AG20443 (cell line): ENCODE measurements at places on chromosomes 7 and 10.

- DNase-seq, result peak; percentile 57
Observed at GRCh38 chr7:26686448-26686981, 177.9 kb downstream of the SKAP2 start.

DNA sequence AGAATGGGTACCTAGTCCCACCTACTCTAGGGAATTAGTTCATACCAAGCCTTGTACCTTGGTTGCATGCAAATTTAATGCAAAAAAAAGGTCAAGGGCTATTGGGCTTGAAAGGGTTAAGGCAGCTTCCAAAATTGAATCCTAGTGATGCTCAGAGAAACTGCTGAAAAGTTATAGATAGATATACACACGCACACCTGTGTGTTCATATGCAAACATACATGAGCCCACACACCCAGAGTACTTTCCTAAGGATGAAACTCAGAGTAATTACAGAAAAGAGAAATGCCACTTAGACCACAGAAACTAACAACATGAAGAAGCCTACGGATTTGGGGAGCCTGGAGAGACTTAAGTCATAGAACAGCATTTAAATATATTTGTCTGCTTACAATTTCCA lies 1.5 kb downstream of the SLC25A13 start:
- no peak for DNase-seq

DNA sequence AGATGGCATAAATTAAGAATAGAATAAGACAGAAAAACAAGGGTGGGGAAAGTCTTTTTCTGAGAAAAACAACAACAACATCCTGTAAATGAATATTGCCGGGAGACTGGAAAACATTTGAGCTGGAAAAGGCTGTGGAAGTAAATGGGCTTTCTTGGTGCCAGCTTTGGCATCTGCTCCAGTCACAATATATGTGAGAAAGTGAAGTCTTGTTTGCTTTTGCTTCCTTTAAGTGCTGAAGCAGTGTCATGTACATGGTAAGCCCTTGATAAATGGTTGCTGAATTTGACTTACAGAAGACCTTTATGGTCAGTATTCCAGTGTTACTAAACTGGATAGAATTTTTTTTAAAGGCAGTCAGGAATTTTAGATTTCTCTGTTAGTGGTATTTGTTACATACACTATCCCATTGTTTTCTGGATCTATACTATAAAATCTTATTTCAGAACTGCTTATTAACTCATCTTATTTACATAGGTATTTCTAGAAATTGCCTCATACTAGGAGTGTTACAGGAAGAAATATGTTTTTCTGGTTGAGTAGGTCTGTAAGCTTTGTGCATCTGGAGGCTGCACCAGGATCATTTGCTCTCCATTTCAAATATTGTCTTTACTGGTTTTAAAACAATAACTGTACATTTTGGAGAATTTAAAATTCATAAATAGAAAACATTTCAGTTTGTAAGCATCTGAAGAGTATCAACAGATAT lies 201.7 kb upstream of the FOXP2 start:
- DNase-seq, result no peak

- no peak for DNase-seq
Observed at GRCh38 chr10:127921075-127921752, 14.3 kb downstream of the PTPRE start.

DNA sequence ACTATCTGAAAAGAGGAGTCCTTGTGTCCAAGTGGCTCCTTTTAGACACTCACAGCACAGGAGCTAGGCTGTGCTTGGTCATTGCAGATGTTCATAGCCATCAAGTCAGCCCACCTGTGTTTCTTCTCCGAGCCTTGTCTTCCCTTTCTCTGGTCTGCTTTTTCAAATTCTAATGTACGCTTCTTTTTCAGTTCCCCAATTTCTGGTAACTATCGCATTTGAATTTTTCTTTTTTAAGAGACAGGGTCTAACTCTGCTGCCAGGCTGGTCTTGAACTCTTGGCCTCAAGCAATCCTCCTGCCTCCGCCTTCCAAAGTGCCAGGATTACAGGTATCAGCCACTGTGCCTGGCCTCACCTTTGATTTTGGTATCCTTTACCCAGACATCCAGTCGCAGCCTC lies 18.9 kb downstream of the APBB1IP start:
- DNase-seq, result no peak

DNA sequence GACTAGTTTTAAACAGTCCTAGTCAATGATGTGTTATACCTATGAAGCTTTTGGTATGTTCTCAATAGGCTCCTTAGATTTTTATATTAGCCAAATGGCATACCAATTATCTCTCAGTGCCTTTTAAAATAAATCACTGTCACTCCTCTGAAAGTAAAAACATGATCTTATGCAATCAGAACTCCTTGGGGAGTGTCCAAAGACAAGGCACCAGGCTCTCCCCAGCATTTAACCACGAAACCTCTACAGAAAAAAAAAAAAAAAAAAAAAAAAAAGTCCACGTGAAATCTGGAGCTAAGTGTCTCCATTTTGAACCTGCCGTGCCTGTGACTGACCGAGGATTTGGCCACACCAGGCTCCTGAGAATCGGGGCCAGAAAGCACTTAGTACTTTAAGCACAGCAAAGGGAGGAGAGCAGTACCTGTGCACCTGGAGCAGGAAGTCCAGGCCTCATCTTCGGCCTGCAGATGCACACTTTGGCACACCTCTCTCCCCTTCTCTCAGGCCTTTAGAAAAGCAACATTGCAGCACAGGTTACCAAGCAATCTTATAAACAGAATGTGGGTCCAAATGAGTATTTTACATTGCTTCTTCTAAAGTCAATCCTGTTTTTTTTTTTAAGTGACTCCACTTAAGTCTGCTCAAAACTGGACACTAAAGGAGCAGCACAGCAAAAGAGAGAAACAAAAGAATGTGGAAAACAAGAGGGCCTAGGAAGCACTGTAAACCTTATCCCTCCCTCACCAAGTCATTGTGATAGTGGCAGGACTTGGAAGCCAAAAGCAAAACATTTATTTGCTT lies 1.5 kb downstream of the FAM13C start:
- DNase-seq, result no peak

DNA sequence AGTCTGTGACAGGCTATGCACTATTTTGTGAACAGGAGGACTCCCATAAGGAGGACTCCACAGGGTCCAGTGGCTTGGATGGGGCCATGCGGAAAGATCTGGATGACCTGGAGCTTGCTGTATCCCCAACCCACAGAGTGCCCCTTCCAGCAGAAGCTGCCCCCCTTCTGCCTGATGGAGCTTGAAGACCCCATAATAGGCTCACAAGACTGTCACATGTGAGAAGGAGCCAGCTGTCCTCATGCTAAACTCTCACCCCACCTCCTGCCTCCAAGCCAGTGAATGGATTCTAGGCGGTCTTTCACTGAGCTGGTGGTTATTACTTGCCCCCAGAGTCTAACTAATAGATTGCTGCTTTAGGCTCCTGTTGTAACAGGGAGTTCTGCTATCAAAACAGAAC lies 79.1 kb downstream of the XRCC2 start:
- DNase-seq, result no peak

GRCh38 chr10:95133016-95133752 lies 60.9 kb upstream of the ACSM6 start:
- peak; percentile 61 for DNase-seq

DNA sequence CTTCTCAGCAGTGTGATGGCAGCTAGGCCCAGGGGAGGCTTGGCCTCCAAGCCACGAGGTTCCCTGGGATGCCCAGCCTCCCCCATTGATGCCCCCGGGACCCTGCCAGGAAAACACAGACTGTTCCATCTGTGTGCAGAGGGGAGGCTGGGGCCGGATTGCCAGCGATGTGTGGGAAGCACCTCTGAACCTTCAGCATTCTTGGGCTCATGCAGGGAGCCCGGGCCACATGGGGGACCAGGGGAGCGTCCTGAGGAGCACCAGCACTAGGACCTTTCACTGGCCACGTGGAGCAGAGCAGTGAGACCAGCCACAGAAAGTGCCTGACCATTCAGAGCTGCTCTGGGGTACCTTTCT lies 2.6 kb downstream of the IMPDH1 start:
- no peak for DNase-seq
